ENCODE measurements at places on chromosomes 5 and 9.

- no peak for DNase-seq
These were observed 269.6 kb downstream of the PSAT1 start for GRCh38 chr9:78566521-78566920.

DNA sequence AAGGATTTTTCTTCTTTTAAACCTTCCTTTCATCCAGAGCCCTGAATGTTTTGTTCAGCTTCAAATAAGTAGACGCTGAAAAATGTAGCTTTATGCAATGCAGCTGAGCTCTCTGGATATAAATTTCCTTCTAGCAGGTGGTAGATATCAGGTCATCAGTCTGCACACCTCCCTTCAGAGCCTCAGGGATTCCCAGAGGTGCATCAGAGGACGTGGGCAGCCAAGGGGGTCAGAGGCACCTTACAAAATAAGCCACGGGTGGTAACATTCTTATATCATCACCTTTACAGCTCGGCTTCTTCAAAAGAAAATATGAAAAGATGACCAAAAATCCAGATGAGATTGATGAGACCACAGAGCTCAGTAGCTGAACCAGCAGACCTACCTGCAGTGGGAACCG lies 19.3 kb downstream of the MOCS2 start:
- DNase-seq: no peak

DNA sequence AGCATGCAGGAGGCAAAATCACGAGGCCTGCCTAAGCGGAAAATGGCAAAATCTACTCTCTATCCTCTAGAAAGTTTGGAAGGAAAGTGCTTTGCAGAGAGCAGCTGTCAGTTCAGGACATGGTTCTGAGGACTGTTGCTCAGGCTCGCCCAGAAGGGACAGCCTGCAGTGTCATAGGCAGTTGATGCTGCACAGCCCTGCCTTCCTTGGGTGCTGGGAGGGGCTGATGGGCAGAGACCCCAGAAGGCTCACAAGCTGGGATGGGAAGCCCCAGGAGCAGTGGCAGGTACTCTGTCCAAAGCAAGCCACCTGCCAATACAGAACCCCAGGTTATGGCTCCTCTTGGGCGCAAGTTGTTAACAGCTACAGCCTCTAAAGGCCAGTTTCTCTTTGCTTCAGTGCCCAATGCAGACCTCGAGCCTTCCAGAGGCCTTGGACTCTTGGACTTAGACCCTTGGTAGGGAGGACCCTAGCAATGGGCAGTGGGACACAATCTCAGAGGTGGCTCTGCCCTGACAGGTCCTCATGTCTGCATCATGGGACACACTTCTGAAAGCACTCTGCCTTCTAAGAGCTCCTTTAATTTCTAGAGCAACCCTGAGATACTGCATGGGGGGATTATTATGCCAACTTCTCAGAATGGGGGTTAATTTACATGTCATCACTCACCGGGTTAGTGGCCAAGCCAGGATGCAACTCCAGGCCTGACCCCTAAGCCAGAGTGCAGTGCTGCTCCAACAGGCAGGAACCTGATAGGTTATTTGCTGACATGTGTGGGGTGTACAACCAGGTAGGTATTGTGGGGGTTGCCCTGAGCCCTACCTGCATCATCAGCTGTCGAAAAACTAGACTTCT lies 57.1 kb downstream of the MACROH2A1 start:
- DNase-seq: no peak

DNA sequence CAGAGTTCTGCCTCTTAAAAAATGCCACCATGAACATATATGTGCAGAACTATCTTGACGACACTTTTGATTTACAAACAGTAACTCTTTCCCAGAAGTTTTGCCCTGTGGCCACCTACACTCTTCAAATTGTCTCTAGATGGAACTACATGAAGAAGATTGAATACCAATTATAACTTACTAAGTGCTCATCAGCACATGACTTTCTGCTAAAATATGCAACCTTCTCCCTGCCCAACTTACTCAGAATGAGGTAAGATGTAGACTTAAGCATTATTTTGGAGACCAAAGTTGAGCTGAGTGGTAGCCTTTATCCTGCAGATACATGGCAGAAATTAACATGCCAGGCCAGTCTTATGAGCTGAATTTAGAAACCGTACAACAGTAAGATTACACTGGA lies 105.4 kb downstream of the SEMA5A start:
- no peak for DNase-seq

GRCh38 chr5:171702135-171702770 lies 83.4 kb upstream of the SMIM23 start:
- no peak for DNase-seq

DNA sequence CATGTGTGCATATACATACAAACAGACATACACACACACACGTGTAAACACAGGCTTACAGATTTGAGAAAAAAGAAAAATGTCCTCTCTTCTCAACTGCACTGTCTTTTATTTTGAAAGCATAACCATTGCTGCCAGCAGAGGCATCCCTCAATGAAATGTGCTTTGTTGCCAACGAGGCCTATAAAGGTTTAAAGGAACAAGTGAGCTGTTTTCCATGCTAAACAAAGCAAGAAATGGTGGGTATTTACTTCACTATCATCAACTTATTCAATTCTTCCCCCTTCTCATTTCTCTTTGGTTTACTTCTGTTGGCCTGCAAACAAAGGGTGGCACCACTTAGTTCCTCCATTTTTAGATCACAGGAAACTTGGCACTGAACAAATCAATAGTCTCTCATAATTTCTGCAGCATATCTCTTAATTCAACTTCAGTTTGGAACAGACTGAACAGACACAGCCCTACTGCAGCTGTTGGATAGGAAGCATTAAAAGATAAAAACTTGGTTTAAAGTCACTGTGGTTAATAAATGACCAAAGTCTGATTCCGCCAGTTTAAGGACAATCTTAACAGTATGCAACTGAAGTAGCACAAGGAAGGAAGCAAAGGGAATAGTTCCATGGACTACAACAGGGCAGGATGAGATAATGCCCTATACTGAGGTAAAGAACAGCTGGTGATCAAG lies 21.7 kb downstream of the TTC33 start:
- no peak for DNase-seq

GRCh38 chr5:58060996-58061395 lies 398.9 kb downstream of the PLK2 start:
- no peak for DNase-seq

Measured in immature natural killer cell (primary cell).